ENCODE measurements at places on chromosomes 6 and 20. TPM values are rescaled to one million over a fixed set of nuclear protein-coding genes. Genes with fewer than 3 reads are reported as not detected.

Gene MOCS1
- total RNA-seq, result 17.9 TPM

Gene VAPB
- 12.2 TPM for total RNA-seq

Gene ARHGAP18
- total RNA-seq, result 18.2 TPM

Gene ALDH8A1
- total RNA-seq, result 0.33 TPM

Gene LY6G6C
- total RNA-seq, result not detected

Gene ITPA
- 34.7 TPM for total RNA-seq

Gene ABRACL
- 28.9 TPM for total RNA-seq

Gene CEP85L
- 22.2 TPM for total RNA-seq

Gene ARMC12
- total RNA-seq, result 1.2 TPM

Gene TOX2
- 3.5 TPM for total RNA-seq

Gene GPLD1
- total RNA-seq, result not detected

Gene EPPIN
- total RNA-seq, result not detected

Gene GABRR2
- total RNA-seq, result 0.15 TPM

Gene LST1
- total RNA-seq, result not detected

Gene RAD21L1
- total RNA-seq, result not detected

Gene MYB
- 0.29 TPM for total RNA-seq

Gene NKAPL
- 0.73 TPM for total RNA-seq

Gene SLC17A1
- total RNA-seq, result not detected

Gene FABP7
- 0.15 TPM for total RNA-seq

Gene JPH2
- 0.50 TPM for total RNA-seq

Gene RIMS4
- 0.17 TPM for total RNA-seq

Gene PDE10A
- 2.5 TPM for total RNA-seq

Gene MAFB
- total RNA-seq, result 3.3 TPM

Gene TAP1
- 40.3 TPM for total RNA-seq

Gene TLDC2
- total RNA-seq, result 0.15 TPM

Gene SIRPB1
- total RNA-seq, result 1.2 TPM

Gene GPR63
- 0.99 TPM for total RNA-seq

Gene CCR6
- total RNA-seq, result not detected

Gene CRISP2
- not detected for total RNA-seq

Gene LRRC1
- 5.0 TPM for total RNA-seq

Gene CAGE1
- 0.17 TPM for total RNA-seq

Gene GABRR1
- not detected for total RNA-seq

Gene B3GALT4
- total RNA-seq, result 12.5 TPM

Gene FNDC11
- total RNA-seq, result 1.8 TPM

Gene LINC00237
- total RNA-seq, result not detected

Gene CRISP3
- total RNA-seq, result not detected

Gene ZNF343
- 17.5 TPM for total RNA-seq

Gene CDH26
- total RNA-seq, result 0.50 TPM

Gene CCND3
- total RNA-seq, result 13.8 TPM

Gene HSPA12B
- total RNA-seq, result 5.1 TPM

Gene TAF4
- 6.0 TPM for total RNA-seq

Gene ARMC2
- total RNA-seq, result 3.1 TPM

Gene CDH4
- total RNA-seq, result 2.0 TPM

Gene SLC22A3
- total RNA-seq, result 0.58 TPM

Gene CST5
- not detected for total RNA-seq

Gene ACSS1
- total RNA-seq, result 1.3 TPM

Gene LTA
- total RNA-seq, result not detected

Gene DOK5
- 27.5 TPM for total RNA-seq

Gene GRIK2
- total RNA-seq, result not detected

Gene SLC22A2
- total RNA-seq, result not detected

Gene SMLR1
- not detected for total RNA-seq

Gene HLA-DPB1
- total RNA-seq, result 1.8 TPM

Gene KCNQ5
- 0.87 TPM for total RNA-seq

Gene ADGRF5
- total RNA-seq, result under 0.01 TPM

Gene ULBP2
- 2.5 TPM for total RNA-seq

Gene C4B
- total RNA-seq, result 6.8 TPM

Gene ARID1B
- total RNA-seq, result 40.9 TPM
